ENCODE measurements at places on chromosomes 16 and 17. TPM values are rescaled to one million over a fixed set of nuclear protein-coding genes. Genes with fewer than 3 reads are reported as not detected.

GRCh38 chr17:82029990-82030469 lies 1.4 kb upstream of the RAC3 start:
- DNase-seq = no peak

- DNase-seq = no peak
Measured at GRCh38 chr16:31404353-31405064, 11.4 kb downstream of the ITGAD start.

ZNF276 gene
- total RNA-seq = 12.9 TPM

GRCh38 chr17:58324056-58324408 lies 4.6 kb downstream of the TSPOAP1 start:
- no peak for DNase-seq

DNA sequence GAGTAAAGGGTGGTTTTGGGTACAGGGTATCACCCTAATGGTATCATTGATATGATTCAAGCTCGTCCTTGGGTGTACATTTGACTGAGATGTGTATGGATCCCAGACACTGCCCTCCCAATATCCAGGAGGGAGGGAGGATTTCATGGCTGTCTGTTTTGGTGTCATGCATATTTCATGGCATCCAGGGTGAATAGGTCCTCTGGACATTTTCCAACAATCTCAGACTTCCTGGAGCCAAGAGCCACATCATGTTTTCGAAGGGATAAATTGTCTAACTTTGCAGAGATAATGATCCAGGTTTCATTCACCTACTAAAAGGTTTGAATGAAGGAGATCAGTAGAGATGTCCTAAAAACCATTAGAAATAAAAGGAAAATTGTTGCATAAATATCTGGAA lies 431.9 kb downstream of the SHISA9 start:
- no peak for DNase-seq

DNA sequence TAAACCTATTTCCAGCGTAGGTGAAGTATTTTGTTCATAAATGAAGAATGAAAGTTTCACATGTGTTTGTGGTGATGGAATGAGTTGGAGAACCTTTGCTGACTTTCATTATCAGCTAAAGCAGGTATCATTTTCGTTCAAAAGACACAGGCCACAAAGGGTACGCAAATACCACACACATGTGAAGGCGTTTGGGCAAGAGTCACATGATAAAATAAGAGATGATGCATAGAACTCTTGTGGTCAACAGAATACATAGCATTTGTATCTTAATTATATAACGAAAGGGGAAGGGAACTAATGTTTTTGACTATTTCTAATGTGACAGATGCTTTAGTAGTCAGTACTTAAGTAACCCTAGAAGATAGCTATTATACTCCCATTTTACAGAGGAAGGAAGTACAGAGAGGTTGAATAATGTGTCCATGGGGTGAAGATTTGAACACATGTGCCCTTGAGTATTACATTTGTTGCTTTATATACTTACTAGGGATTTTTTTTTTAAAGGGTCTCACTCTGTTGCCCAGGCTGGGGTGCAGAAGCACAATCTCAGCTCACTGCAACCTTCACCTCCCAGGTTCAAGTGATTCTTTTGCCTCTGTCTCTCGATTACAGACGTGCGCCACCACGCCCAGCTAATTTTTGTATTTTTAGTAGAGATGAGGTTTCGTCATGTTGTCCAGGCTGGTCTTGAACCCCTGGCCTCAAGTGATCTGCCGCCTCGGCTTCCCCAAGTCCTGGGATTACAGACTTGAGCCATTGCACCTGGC lies 4.8 kb downstream of the RPA1 start:
- no peak for DNase-seq

CES5A gene
- not detected for total RNA-seq

- DNase-seq = no peak
Measured at GRCh38 chr17:1872254-1872653, 42.4 kb downstream of the RPA1 start.

DNA sequence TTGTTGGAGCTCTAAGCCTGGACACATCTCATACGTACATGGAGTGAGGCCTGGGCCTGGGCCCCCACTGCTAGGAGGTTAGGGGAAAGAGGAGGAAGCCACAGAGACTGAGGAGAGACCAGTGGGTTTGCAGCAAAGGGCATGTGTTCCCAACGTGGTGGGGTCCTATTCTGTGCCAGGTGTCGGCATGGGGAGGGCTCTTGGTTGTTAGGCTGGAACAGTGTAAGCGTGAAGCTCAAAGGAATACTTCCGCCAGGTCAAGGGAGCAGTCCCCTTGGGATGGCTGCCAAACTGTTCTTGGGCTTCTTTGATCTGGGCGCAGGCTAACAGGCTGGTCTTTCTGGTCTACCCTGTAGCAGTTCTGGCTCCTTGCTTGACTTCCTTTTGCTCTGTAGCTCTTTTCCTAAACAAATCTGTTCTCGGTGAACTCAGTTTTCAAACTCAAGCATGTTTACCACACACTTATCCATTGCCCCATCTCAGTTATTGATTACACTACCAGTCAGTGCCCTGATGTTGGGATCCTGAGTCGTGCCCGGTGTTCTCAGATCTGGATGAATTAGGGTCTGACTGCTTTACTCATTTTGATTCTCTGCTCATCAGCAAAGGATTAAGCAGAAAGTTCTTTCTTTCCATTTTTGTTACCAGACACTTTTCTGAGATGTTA lies 36.4 kb downstream of the GPT2 start:
- DNase-seq = no peak

DNA sequence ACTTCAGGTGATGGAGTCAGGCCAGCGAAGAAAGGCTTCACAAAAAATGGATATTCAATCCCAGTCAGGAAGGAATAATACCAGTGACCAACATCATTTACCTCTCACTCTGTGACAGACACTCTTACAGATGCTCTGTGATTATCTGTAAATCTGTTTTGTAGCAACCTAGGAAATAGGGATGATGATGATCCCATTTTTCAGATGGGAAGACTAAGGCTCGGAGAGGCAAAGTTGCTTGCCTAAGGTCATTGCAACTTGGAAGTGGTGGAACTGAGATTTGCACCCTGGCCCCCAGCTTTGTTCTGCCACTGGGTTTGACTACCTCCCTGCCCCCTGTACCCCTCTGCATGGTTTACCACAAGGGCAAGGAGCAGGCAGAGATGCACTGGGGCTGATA lies 14.1 kb upstream of the WSCD1 start:
- no peak for DNase-seq

GRCh38 chr16:87295259-87295658 lies 21.9 kb downstream of the C16orf95 start:
- no peak for DNase-seq

DNA sequence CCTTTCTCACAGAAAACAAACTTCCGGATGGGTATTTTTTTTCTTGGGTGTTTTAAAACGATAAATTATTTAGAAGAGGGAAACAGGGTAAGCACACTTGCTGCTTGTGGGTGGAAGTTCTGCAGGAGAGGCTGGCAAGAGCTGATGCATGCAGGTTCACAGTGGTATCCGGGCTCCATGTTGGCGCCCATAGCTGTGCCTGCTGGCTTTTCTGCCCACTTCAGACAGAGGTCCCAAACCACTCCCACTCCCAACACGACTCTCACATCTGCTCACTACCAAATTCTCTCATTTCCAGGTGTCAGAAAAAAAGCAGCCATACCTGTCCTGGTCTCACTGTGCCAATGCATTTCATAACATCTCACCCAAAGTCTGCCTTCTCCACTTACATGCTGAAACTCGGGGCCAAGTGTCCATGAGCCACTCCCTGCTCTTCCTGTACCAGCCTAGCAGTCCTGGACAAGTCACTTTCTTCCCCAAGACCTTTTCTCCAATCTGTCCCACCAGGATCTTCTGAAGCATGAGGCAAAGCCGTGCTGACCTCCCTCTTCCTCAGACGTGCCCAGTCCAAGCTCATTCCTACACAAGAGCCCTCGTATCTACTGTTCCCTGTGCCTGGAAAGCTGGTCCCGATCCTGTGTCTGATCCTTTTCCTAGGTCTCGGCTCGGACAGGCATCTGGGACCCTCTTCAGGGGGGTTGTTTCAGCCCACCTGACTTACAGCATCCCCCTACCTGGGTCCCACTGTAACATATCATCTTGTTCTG lies 1.5 kb downstream of the CD300LF start:
- DNase-seq = no peak

GRCh38 chr17:59002848-59003247 lies 103.8 kb downstream of the TRIM37 start:
- no peak for DNase-seq

OR3A3 gene
- not detected for total RNA-seq

KCNH6 gene
- not detected for total RNA-seq

SEC14L1 gene
- total RNA-seq = 55.5 TPM

DNA sequence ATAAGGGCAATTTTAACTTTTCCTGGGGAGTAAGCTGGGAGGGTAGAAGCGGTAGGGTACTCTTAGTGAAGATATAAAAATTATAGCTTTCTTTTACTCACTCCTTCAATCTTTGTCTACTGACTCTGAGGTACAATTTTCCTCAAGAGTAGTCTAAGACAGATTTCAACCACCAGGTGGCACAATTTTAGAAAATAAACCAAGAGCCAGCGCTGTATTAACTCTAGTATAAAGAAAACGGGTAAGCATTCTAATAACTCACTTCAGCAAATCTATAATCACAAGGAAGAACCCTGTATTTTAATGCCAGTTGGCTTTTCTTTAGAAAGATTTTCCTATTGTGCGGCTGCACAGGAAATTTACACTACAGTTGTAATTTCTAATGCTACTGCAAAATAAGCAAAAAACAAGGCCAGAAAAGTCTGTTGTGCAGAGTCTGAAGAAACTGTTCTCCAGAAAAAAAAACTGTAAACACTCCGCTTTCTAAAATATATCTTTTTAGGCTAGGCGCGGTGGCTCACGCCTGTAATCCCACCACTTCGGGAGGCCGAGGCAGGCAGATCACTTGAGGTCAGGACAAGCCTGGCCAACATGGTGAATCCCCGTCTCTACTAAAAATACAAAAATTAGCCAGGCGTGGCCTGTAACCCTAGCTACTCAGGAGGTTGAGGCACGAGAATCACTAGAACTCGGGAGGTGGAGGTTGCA lies 1.9 kb downstream of the CMC2 start:
- DNase-seq = no peak

GRCh38 chr17:36934692-36935630 lies 2.3 kb upstream of the LHX1 start:
- no peak for DNase-seq

SOST gene
- 0.14 TPM for total RNA-seq

DNAI2 gene
- total RNA-seq = not detected

- DNase-seq = peak; percentile 61
Measured at GRCh38 chr17:82241926-82242697, 13.3 kb downstream of the SLC16A3 start.

DNA sequence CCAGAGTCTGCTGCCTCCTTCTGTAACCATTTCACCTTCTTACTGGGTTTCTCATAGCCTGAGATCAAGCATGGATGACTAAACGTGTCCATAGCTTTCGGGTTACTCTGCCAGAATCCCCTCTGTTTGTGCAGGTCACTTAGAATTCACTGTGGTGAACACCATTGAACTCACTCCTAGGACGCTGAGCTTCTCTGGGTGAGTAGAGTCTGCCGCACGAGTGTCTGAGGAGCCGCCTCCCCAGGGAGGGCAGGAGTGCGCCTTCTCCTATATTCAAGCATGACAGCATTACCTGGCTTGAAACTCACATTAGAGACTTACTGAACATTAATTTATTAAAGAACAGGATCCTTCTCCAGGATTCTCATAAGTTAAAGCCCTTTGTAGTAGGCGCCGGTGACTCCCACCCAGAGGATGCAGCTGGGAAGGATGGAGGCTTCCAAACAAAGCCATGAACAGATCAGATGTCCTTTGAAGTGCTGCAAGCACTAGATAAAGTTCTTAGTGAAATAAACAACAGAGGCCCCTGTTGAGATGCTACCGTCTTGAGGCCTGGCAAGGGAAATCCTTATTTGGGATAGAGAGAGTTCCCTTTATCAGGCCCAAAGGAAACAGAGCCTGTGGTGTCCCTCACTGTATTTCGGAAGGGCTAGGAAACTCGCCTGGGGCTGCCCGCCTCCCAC lies 144.6 kb upstream of the PLCG2 start:
- no peak for DNase-seq

DNA sequence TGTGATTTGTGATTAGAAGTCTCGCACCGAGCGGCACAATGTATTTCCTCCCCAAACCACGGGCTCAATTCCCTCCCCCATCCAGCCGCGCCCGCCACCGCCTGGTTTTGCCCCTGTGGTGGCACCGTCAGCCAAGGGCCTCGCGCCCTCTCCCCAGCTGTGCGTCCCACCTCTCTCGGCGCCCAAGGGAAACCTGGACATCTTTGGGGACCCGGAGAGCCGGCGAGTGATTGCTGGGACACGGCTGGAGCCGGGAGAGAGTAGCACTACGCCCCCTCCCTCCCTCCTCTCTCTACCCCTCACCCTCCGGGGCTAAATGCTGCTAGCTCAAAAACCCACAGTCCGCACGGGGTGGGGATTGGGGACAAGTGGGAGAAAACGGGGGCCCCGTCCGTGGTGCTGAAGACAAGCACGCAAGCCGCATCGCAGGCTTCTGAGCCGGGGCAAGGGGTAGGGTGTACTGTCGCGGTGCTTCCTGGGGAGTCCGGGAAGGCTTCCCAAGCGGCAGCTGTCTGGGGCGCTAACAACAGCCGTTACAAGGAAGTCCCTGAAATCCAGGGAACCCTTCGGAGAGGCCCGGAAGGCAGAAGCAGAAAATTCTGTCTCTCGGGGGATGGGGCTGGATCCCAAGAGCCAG lies 1.4 kb downstream of the CBLN1 start:
- no peak for DNase-seq

DNA sequence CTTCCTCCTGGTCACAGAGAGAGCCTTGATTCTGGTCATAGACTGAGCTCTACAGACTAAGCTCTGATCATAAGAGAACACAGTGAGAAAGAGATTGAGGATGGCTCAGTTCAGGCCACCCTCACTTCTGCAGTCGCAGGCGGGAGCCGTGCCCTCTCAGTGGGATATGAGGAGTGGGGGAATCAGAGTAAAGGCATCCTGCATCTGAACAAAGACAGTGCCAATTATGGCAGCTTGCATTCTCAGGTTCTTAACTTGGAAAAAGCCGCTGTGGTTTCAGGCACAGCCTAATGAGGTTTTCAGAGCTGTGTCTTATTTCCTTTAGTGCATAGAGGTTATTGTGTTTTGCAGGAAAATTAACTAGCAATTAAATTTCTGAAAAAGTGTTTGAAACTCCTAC lies 134.4 kb upstream of the NLRP1 start:
- DNase-seq = no peak

DNA sequence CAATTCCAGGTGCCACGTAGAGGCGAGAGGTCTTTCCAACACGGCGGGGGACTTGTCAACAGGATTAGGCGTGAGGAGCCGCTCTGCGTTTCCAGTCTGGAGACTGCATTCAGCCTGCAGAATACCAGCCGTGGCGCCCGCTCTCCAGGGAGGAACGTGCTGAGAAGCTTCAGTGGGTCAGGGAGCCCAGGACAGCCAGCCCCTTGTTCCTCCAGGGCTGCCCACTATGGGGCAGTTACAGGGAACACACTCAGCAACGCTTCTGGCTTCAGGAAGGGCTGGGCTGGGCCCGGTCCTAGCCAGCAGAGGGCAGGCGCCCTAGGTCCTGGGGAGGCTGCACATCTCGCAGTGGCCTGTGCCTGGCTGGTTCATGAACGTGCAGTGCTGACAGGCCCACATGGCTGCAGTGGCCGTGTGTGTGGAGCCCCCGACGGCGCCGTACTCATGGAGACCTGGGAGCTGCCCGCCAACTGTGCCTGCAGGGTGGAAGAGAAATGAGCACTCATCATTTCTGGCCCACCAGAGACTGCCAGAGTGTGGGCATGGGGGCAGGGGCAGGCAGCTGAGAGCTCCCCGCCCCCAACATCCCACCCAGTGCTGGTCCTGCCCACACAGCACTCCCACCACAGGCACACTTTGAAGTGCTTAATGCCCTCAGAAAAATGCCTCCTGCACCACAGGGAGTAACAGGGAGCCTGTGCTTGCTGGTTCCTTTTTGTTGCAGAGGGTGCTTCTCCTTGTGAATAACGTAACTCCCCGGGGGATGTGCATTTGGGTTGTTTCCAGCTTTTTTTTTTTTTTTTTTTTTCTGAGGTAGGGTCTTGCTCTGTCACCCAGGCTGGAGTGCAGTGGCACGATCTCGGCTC lies 7.0 kb upstream of the FAAP100 start:
- peak; percentile 52 for DNase-seq
